ENCODE measurements at places on chromosomes 12 and 14.

- DNase-seq = no peak
These were observed 164.8 kb upstream of the NRXN3 start for GRCh38 chr14:78005325-78005724.

DNA sequence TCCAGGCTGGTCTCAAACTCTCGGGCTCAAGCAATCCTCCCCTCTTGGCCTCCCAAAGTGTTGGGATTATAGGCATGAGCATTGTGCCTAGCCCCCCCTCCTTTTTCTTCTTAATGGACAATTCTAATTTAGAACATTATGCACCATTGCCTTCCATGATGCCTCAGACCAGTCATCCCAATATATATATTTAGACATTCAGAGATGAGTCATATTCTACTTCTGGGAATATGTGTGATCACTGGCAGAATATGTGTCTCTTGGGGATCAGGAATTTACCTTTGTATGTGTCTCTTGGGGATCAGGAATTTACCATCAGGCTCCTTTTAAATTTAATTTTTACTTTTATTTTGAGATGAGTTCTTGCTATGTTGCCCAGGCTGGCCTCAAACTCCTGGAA lies 7.5 kb upstream of the CCDC177 start:
- DNase-seq = no peak

- no peak for DNase-seq
These were observed 74.9 kb upstream of the ACTN1 start for GRCh38 chr14:69054030-69054429.

DNA sequence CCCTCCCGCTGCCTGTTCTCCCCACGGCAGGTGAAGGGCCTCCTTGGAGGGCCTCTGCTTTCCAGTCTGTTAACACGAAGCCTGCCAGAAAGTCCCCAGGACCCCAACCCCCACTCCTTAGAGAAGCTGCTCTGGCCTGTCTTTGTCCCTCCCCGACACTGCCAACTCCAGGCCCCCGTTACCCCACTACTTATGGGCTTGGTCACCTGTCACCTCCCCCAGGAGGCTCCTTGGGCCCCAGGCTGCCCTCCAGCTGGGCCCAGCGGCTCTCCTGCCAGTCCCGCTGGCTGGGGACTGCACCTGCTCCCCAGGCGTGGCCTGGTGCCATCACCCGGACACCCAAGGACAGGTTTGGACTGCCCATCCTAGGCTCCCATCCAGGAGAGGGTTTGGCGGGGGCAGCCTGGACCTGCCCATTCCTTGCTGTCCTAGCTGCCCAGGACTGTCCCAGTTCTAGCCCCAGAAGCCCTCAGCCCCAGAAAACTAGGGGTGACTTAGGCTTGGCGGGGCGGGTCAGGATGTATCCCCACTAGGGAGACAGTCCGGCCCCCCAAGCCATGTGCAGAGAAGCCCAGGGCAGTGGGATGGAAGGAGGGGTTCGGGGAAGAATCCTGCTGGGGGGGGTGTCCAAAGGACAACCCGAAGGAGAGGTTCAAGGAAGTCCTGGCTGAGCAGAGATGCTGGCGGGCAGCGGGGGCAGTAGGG lies 155.7 kb upstream of the C14orf180 start:
- DNase-seq = no peak

DNA sequence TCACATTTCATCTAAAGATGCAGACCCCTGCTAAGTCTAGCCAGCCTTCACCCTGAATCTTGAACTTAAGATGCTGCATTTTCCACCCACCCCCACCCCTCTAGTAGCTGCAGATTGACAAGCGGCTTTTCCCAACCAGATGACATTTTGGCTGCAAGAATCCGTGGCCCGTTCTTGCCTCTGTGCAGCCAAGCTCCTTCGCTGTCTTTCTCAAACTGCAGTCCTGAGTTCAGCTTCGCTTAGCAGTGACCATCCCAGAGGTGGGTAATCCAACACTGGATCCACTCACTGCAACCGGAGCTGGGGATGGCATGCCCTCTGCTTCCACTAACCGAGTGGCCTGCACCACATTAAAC lies 765 bp upstream of the NFYB start:
- DNase-seq = peak; percentile 68

DNA sequence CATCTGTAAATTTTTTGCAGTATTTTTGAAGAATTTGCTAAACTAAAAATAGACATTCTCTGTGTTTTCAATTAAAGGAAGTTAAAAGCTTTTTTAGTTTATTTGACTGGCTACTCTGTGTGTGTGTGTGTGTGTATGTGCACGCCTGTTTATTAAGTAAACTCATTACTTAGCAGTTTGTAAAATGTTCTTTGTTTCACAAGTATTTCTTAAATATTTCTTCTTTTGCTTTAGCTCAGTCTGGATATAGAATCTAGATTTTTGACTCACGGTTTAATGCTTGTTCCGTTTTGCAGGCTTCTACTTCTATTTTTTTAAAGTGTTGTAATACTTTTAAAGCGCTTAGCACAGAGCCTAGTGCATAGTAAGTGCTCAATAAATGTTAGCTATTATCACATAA lies 46.5 kb upstream of the KCNMB4 start:
- DNase-seq = no peak

- no peak for DNase-seq
These were observed 3.4 kb downstream of the TMEM30B start for GRCh38 chr14:61277784-61278183.

DNA sequence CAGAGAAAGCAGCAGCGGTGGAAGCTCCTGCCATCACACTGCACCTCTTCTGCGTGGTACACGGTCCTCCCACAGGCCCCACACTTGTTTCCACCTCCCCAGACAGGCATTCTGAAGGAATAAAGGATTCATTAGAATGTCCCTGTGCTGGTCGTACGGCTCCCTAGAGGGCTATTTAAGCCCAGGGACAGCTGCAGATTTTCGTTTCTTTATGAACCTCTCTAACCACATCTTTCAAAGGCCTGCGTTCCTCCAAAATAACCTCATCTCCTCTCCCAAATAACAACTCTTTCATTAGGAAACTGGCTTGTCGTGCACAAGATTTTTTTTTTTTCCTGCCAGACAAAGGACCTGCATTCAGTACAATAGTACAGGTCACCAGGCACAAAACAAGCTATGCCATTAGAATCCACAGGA lies 12.7 kb downstream of the CSRP2 start:
- no peak for DNase-seq

DNA sequence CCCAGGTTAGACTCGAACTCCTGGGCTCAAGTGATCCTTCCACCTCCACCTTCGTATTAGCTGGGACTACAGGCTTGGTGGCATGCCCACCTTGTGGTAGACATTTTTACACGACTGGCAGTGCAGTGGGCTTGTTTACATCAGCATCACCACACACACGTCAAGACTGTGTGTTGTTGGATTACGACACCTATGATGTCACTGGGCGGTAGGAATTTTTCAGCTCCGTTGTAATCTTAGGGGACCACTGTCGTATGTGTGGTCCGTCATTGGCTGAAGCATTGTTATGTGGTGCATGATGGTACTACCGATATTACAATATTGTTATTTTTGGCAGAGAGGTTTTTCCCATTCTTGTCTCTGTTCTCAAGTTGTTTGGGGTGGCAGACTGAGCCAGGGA lies 50.7 kb downstream of the TSPAN9 start:
- DNase-seq = no peak

GRCh38 chr12:62599854-62600437 lies 133.3 kb downstream of the MON2 start:
- DNase-seq = no peak

DNA sequence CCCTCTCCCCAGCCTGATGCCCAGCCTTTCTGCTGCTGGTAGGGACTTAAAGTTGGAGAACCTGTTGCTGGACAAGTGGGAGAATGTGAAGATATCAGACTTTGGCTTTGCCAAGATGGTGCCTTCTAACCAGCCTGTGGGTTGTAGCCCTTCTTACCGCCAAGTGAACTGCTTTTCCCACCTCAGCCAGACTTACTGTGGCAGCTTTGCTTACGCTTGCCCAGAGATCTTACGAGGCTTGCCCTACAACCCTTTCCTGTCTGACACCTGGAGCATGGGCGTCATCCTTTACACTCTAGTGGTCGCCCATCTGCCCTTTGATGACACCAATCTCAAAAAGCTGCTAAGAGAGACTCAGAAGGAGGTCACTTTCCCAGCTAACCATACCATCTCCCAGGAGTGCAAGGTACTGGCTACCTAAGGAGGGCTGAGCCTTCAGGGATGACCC lies 1.6 kb downstream of the TSSK4 start:
- no peak for DNase-seq

DNA sequence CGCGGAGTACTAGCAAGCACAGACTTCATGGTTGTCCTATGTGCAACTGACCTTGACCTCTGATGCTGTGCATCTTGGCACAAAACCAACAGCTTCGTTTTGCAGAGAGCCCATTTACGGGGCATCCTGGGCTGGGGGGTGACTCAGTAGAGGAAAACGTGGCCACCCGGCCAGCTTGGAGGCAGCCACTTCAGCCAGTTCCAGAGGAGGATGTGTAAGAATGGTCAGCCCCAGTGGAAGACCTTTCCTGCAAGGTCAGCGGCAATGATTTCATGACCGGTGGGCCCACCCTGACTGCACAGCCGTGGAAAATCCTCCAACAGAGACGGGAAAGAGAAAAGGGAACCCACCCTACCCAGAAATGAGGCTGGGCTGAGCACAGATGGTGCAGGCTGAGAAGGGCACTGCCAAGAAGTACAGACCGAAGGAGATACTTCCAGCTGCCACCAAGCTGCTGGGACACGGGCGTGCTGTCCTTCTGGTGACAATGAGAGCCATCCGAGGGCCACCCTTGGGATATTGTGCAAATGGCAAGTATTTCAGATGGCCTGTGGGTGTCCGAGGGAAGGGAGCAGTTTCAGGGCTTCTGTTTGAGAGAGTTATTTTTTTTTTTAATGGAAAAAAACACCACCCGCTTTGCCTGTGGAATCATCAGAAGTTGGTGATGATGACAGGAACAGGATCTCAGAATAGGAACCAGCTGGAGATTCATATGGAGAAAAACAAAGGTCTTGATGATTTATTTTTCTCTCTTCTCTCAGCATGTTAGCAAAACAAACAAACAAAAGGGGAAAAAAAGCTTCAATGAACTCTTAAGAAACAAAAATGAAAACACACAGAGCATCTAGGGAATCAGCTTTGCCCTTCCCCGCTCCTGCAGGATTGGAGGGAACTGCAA lies 120.2 kb upstream of the RFLNA start:
- DNase-seq = no peak

- DNase-seq = no peak
These were observed 90.8 kb downstream of the LGMN start for GRCh38 chr14:92657457-92658142.

GRCh38 chr12:44036875-44037443 lies 201.1 kb downstream of the TMEM117 start:
- DNase-seq = no peak

DNA sequence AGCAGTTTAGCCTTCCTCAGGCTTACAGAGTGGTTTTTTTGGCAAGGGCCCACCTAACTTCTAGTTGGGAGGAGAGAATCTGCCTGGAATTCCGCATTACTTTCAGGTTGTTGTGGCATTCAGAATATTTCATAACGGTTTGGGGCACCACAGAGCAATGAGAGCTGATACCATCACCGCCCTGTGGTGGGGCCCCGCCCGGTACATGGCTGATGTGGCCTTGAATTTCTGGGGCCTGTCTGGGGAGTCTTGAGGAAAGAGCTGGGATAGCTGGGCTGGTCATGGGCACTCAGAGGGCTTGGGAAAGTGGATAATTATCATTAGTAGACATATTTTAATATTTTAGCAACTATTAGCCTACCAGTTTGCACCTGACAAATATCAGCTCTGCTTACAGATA lies 4.2 kb downstream of the TESPA1 start:
- DNase-seq = no peak

DNA sequence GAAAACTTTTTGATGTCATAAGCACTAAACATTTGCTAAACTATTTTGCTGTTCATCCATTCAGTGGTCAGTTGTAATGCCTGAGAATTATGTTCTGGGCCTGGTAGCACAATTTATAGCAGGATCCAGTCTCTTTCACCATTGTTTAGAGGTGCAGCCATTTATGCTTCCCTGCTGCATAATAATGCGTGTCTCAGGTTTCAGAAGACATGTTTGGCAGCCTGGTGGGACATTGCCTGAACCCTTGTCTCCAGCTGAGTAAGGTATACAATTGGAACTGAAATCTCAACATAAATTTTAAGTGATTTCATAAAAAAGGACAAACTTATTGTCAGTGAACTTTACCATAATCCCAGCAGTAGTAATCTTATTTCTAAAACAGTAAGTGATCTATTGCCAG lies 94.8 kb downstream of the POLR3B start:
- no peak for DNase-seq

- no peak for DNase-seq
These were observed 27.6 kb downstream of the FBXO21 start for GRCh38 chr12:117162633-117163032.

- DNase-seq = no peak
These were observed 19.4 kb downstream of the AEBP2 start for GRCh38 chr12:19458733-19459132.

GRCh38 chr14:74531467-74531866 lies 37.9 kb downstream of the ISCA2 start:
- DNase-seq = no peak

GRCh38 chr14:99037777-99038430 lies 234.1 kb downstream of the BCL11B start:
- peak; percentile 42 for DNase-seq

- no peak for DNase-seq
These were observed 118.8 kb downstream of the TPH2 start for GRCh38 chr12:72057330-72057914.

GRCh38 chr12:47817272-47818006 lies 2.3 kb downstream of the HDAC7 start:
- DNase-seq = no peak

GRCh38 chr12:2641207-2641606 lies 153.6 kb upstream of the FKBP4 start:
- DNase-seq = no peak

GRCh38 chr12:95303476-95303875 lies 85.9 kb downstream of the VEZT start:
- no peak for DNase-seq

DNA sequence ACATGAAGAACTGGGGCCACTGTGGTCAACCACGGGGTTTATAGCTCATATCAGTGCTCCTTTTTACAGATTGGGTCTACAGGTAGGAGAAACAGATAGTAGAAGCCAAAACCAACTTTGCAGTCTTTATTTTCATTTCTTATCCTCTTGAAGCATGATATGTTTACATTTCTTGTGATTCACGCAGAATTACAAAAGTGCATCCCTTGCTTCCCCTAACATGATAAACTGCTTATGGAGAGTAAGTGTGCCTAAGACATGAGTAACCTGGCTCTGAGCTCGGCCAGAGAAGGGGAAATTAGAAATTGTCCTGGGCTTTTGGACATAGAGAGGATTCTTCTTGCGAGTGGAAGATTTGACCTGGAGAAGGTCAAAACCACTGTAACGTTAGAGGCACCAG lies 18.4 kb downstream of the PWP1 start:
- no peak for DNase-seq

DNA sequence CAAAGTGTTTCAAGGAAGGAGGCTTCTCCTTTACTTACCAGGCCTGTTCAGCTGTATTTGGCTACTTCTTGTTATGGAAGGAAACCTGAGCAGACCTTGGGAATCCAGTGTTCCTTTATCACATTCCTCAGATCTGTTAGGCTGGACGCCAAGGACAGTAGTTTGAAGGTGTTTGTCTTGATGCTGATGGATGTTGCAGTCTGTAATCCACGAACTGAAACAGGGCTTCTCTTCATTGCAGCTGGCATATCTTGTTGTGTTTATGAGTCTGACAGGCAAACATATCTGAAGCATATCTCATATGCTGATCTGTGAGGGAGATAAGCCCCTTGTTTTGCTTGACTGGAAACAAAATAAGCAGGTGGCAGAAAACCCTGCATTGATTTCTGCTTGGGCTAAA lies 904.3 kb downstream of the NRXN3 start:
- DNase-seq = no peak

GRCh38 chr14:50002926-50003212 lies 110.0 kb downstream of the ARF6 start:
- DNase-seq = no peak

GRCh38 chr12:70248876-70249275 lies 5.6 kb downstream of the CNOT2 start:
- no peak for DNase-seq

All from left forelimb (tissue), 1 donor.